ENCODE measurements at places on chromosomes 4 and X. TPM values are rescaled to one million over a fixed set of nuclear protein-coding genes. Genes with fewer than 3 reads are reported as not detected.
A peak's percentile ranks its signal among the peaks of the same experiment; 100 is the strongest.

MCUB gene
- 28.5 TPM for total RNA-seq

NAP1L2 gene
- total RNA-seq = 4.7 TPM

DNA sequence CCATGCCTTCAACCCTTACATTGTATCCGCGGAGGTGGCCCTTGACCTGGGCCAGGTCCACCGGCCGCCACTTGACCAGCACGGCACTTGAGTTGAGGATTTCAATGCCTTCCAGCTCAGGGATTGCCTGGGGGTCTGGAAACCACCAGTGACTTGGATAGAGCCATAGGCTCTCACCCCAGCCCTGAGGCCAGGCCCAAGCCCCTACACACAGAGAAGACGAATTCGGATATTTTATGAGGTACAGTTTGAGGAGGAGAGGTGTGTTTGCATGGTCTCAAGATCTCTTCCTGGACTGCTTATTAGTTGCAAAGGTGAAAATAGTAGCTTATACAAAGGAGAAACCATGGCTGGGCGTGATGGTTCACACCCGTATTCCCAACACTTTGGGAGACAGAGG is 20.3 kb downstream of the L1CAM start:
- H3K4me3 ChIP-seq = no peak overlapping the region
- no peak overlapping the region for H3K27ac ChIP-seq
- DNase-seq = no peak
- H3K4me1 ChIP-seq = no peaks in the 10 kb centered on the region
- no peaks in the 10 kb centered on the region for H3K27me3 ChIP-seq
- H3K36me3 ChIP-seq = no peaks in the 10 kb centered on the region

DNA sequence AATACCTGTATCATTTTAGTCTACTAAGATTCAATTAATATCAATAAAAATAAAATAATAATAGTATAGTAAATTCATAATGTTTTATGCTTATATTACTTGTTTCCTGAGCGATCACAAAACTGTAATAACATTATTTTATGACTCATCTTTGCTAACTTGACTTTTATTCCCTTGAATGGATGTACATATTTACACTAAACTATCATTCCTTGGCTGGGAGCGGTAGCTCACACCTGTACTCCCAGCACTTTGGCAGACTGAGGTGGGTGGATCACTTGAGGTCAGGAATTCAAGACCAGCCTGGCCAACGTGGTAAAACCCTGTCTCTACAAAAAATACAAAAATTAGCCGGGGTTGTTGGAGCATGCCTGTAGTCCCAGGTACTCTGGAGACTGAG is 104.0 kb upstream of the SLC34A2 start:
- H3K4me1 ChIP-seq = no peaks in the 10 kb centered on the region
- H3K4me3 ChIP-seq = no peak overlapping the region
- H3K27me3 ChIP-seq = no peaks in the 10 kb centered on the region
- DNase-seq = no peak

AKAP14 gene
- not detected for total RNA-seq

MAGEB1 gene
- total RNA-seq = not detected

- H3K27me3 ChIP-seq = no peaks in the 10 kb centered on the region
- peaks cover 5% of the 10 kb centered on the region for H3K4me1 ChIP-seq
- no peak for DNase-seq
- H3K36me3 ChIP-seq = no peaks in the 10 kb centered on the region
Observed at GRCh38 chr4:80154545-80154933, 42.8 kb upstream of the PRDM8 start.

MAGEA2B gene
- total RNA-seq = not detected

DNA sequence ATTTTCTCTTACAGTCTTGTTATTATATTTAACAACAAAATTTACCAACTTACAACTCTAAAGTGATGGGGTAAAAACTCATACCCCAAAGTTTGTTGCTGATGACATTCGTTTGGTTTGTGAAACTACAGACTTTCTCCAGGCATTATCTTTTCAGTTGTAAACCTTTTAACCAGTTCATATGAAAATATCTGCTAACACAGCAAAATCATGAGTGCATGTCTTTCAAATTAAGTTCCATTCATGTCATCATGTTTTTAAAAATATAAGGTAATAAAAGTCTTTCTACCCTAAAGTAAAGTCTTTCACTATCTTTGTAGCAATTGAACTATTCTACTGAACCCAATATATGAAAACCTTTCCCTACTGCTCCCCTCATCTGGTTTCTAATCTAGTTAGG is 3.4 kb upstream of the GALNTL6 start:
- H3K27me3 ChIP-seq = no peaks in the 10 kb centered on the region
- H3K27ac ChIP-seq = no peak overlapping the region
- DNase-seq = no peak
- H3K36me3 ChIP-seq = no peaks in the 10 kb centered on the region

DNA sequence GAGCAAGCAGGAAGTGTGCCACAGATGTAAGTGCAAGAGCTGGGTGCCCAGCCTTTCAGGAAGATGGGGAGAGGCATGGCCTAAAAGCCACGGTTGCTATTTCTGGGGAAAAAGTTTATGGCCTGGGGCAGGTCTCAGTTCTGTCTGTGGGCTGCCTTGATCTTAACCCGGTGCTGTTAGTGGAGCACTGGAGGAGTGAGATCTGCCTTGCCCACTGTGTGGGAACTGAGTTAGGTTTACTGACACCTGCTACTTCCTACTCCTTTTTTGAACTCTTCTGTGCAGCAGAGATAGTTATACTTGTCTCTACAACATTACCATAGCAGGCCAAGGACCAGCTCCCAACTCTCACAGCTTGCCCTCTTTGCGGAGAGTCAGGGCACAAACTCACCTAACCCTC is 76.5 kb downstream of the ITM2A start:
- no peaks in the 10 kb centered on the region for H3K4me1 ChIP-seq
- no peak for DNase-seq
- no peaks in the 10 kb centered on the region for H3K36me3 ChIP-seq
- H3K4me3 ChIP-seq = no peak overlapping the region

DNA sequence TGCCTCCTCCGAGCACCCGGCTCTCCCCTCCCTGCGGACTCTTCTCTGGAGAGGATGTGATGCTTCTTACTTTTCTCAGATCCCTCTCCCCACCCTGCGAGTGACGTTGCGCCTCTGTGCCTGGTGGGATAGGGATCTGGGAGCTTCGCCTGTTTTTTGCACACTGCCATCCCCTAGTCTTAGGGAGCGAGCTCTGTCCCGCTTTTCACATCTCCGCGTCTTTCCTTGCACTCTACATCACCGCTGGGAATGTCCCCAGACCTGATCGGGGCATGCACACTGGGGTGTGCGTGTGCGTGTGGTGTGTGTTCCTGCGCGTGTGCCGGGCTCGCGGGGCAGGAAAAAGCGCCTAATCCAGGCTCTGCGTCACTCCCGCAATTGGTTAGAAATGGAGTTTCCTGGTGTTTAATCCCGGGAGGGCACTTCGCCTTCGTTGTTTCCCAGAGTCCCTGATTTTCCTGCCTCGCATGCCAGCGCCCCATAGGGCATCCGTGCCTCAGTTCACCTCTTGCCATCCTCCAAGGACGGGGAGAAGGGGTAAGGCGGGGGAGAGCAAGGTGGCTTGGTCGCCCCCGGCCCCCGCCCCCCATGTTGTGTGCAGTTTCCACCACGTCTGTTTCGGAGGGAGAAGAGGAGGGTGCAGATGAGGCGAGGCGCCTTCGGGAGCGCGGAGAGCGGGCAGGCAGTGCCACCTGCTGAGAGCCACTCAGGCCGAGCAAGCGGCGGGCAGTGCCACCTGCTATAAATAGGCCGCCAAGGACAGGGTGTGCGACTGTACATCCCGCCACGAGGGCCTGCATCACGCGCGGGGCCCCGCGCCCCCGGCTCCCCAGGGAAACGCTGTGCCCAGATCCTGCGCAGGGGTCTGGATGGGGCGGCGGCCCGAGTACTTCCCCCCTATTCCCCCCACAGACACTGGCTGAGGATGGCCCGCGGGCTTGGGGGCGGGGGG is 759 bp upstream of the TBC1D1 start:
- no peak for DNase-seq
- H3K27ac ChIP-seq = peak overlapping the region; percentile 88
- no peaks in the 10 kb centered on the region for H3K27me3 ChIP-seq
- H3K4me1 ChIP-seq = peaks cover 16% of the 10 kb centered on the region
- H3K4me3 ChIP-seq = peak overlapping the region; percentile 77

F11 gene
- not detected for total RNA-seq

XAGE2 gene
- total RNA-seq = not detected

DNA sequence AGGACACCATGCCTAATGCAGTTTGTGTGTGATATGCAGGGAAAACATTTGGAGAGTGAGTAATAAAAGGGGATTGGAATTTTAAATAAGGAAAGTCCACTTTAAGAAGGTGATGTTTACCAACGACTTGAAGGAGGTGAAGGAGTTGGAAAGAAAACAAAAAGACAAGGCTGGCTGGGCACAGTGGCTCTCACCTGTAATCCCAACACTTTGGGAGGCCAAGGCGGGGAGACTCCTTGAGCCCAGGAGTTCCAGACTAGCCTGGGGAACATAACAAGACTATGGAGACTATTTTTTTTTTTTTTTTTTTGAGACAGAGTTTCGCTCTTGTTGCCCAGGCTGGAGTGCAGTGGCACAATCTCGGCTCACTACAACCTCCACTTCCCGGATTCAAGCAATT is 11.0 kb downstream of the NDUFB11 start:
- H3K36me3 ChIP-seq = no peaks in the 10 kb centered on the region
- H3K4me3 ChIP-seq = no peak overlapping the region
- no peak for DNase-seq
- no peak overlapping the region for H3K27ac ChIP-seq
- peaks cover 7% of the 10 kb centered on the region for H3K4me1 ChIP-seq

DNA sequence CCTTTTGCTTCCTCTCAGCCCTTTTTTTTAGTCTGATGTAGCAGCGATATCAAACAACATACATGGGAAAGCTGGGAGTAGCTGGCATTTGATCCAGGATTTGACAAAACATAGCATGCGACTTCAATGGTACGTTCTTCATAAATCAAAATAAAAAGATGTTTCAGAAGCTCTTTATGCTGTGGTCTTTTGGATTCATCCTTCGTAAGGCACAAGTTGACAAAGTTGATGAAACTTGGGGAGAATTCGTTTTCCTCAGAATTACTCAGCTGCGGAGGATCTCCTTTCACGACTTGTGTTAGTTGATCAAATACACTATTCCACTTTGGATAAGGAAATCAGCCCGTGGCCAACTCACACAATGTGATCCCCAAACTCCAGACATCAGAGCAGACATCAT is 38.1 kb upstream of the CHIC1 start:
- H3K4me1 ChIP-seq = no peaks in the 10 kb centered on the region
- H3K27ac ChIP-seq = no peak overlapping the region
- H3K27me3 ChIP-seq = no peaks in the 10 kb centered on the region
- no peak overlapping the region for H3K4me3 ChIP-seq
- no peak for DNase-seq

- H3K27ac ChIP-seq = no peak overlapping the region
- no peak for DNase-seq
- no peak overlapping the region for H3K4me3 ChIP-seq
- H3K27me3 ChIP-seq = no peaks in the 10 kb centered on the region
Observed at GRCh38 chrX:138845786-138846185, 134.3 kb upstream of the FGF13 start.

SMIM31 gene
- not detected for total RNA-seq

GRCh38 chr4:102610476-102610875 is 109.3 kb downstream of the NFKB1 start:
- H3K4me1 ChIP-seq = peaks cover 15% of the 10 kb centered on the region
- H3K27ac ChIP-seq = no peak overlapping the region
- H3K27me3 ChIP-seq = no peaks in the 10 kb centered on the region
- no peak for DNase-seq

GRCh38 chr4:138113819-138114400 is 128.2 kb downstream of the SLC7A11 start:
- H3K4me1 ChIP-seq = no peaks in the 10 kb centered on the region
- no peak overlapping the region for H3K4me3 ChIP-seq
- H3K36me3 ChIP-seq = no peaks in the 10 kb centered on the region
- no peak overlapping the region for H3K27ac ChIP-seq

UNC5C gene
- 12.0 TPM for total RNA-seq

GRCh38 chrX:23493941-23494374 is 159.3 kb downstream of the PTCHD1 start:
- no peaks in the 10 kb centered on the region for H3K36me3 ChIP-seq
- H3K27ac ChIP-seq = no peak overlapping the region
- no peak for DNase-seq
- H3K4me1 ChIP-seq = no peaks in the 10 kb centered on the region
- no peak overlapping the region for H3K4me3 ChIP-seq

- H3K4me3 ChIP-seq = no peak overlapping the region
- DNase-seq = no peak
- H3K27me3 ChIP-seq = no peaks in the 10 kb centered on the region
- no peak overlapping the region for H3K27ac ChIP-seq
- no peaks in the 10 kb centered on the region for H3K4me1 ChIP-seq
- H3K36me3 ChIP-seq = no peaks in the 10 kb centered on the region
Observed at GRCh38 chr4:134905061-134905460, 703.5 kb upstream of the PABPC4L start.

WAS gene
- total RNA-seq = 4.4 TPM

GRCh38 chr4:23770011-23770410 is 119.8 kb downstream of the PPARGC1A start:
- H3K27me3 ChIP-seq = no peaks in the 10 kb centered on the region
- no peaks in the 10 kb centered on the region for H3K4me1 ChIP-seq
- DNase-seq = no peak
- no peak overlapping the region for H3K27ac ChIP-seq

GRCh38 chrX:31435592-31435991 is 363.8 kb upstream of the FTHL17 start:
- no peaks in the 10 kb centered on the region for H3K27me3 ChIP-seq
- no peaks in the 10 kb centered on the region for H3K36me3 ChIP-seq
- no peak for DNase-seq
- H3K4me3 ChIP-seq = no peak overlapping the region
- H3K27ac ChIP-seq = no peak overlapping the region
- H3K4me1 ChIP-seq = no peaks in the 10 kb centered on the region

DNA sequence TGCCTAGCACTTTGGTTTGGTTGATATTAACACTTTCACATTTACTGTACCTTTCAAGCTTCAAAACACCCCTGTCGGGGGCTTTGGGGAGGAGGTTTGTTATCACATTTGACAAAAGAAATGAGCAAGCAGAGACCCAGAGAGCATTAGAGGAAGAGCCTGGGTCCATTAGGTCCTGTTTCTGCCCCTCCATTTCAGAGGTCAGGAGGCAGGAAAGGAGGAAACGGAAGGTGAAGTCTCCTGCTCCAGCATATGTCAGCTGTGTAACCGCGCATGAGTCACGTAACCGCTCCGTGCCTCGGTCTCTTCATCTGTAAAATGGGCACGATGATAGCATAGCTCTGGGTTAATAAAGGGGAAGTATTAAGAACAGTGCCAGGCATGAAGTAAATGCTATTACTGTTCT is 201.9 kb upstream of the BCOR start:
- H3K27ac ChIP-seq = no peak overlapping the region
- DNase-seq = no peak
- no peaks in the 10 kb centered on the region for H3K27me3 ChIP-seq
- no peaks in the 10 kb centered on the region for H3K4me1 ChIP-seq
- no peaks in the 10 kb centered on the region for H3K36me3 ChIP-seq

DNA sequence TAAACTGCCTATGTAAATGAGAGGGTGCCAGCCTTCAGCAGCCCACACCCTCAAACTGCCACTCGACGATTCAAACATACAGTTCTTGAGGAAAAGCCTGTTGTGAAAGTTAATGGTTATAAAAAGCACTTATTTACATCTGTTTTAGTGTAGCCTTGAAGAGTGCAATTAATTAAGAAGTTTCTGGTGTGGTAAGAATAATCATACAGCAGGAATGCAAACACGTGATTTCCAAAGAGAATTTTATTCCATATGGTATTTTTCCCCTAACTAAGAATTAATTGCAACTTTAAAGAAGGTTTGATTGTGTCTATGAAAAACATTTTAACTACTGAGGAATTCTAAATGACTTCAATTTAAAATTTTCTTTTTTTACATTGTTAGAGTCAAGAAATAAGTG is 176.3 kb upstream of the PITX2 start:
- H3K36me3 ChIP-seq = no peaks in the 10 kb centered on the region
- no peaks in the 10 kb centered on the region for H3K4me1 ChIP-seq
- no peak overlapping the region for H3K4me3 ChIP-seq
- no peak for DNase-seq
